Peyer's patch (tissue), 4 donors: ENCODE measurements at places on chromosomes 7 and 10. TPM values are rescaled to one million over a fixed set of nuclear protein-coding genes. Genes with fewer than 3 reads are reported as not detected.

GRCh38 chr7:98046816-98047215 is 56.8 kb upstream of the OCM2 start:
- DNase-seq = no peak
- no peaks in the 10 kb centered on the region for H3K27me3 ChIP-seq
- no peaks in the 10 kb centered on the region for H3K36me3 ChIP-seq

DNA sequence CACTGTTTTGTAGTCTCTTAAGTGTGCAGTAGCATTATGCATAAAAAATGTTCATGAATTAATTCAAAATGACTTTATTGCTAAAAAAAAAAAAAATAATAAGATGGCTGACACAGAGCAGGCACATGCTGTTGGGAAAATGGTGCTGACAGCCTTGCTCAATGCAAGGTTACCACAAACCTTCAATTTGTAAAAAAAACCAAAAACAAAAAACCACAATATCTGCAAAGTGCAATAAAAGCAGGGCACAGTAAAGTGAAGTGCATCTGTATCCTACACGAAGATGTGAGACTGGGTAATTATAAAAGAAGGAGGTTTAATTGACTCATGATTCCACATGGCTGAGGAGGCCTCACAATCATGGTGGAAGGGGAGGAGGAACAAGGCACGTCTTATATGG is 185.8 kb downstream of the USP6NL start:
- H3K36me3 ChIP-seq = no peaks in the 10 kb centered on the region
- H3K4me3 ChIP-seq = no peak overlapping the region
- no peaks in the 10 kb centered on the region for H3K4me1 ChIP-seq
- no peak for DNase-seq
- no peaks in the 10 kb centered on the region for H3K27me3 ChIP-seq

The NACAD gene
- not detected for total RNA-seq

The ZNF853 gene
- 3.1 TPM for total RNA-seq

The SOSTDC1 gene
- total RNA-seq = 0.54 TPM

- no peaks in the 10 kb centered on the region for H3K36me3 ChIP-seq
- H3K4me1 ChIP-seq = no peaks in the 10 kb centered on the region
- no peak for DNase-seq
- H3K4me3 ChIP-seq = no peak overlapping the region
- no peak overlapping the region for H3K27ac ChIP-seq
- no peaks in the 10 kb centered on the region for H3K27me3 ChIP-seq
Measured at GRCh38 chr10:1094112-1095057, 38.2 kb downstream of the WDR37 start.

DNA sequence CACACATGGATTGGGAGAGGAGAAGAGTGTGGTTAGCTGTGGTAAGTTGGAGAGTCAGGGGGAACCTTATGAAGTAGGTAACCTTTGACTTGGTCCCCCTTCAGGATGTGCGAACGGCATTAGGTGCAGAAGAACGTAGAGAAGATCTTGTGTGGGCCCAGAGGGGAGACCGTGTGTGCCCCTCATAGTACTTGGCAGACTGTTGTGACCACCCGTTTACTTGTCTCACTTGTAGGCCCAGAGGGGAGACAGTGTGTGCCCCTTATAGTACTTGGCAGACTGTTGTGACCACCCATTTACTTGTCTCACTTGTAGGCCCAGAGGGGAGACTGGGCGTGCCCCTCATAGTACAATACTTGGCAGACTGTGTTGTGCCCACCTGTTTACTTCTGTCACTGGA is 2.6 kb downstream of the GTPBP4 start:
- H3K27me3 ChIP-seq = no peaks in the 10 kb centered on the region
- no peak overlapping the region for H3K4me3 ChIP-seq
- no peak overlapping the region for H3K27ac ChIP-seq
- no peak for DNase-seq
- peaks cover 25% of the 10 kb centered on the region for H3K4me1 ChIP-seq

DNA sequence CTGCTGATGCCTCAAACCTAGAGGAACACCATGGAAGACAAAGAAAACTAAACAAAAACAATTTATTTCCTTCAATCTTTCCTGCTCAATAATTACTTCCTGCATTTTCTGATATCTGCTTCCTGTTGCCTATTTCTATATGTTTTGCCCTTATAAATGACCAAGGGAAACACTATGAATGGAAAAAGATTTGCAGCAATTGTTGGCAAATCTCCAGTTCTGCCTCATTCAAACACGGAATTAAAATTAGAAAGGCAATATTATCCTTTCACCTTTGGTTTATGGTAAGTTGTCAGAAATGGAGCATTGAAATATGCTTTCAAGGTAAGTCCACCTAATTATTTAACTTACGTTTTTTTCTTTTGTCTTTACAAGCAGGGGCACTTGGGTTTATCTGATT is 552.2 kb upstream of the ANKRD30A start:
- no peaks in the 10 kb centered on the region for H3K4me1 ChIP-seq
- no peak overlapping the region for H3K27ac ChIP-seq

The WEE2 gene
- total RNA-seq = not detected

DNA sequence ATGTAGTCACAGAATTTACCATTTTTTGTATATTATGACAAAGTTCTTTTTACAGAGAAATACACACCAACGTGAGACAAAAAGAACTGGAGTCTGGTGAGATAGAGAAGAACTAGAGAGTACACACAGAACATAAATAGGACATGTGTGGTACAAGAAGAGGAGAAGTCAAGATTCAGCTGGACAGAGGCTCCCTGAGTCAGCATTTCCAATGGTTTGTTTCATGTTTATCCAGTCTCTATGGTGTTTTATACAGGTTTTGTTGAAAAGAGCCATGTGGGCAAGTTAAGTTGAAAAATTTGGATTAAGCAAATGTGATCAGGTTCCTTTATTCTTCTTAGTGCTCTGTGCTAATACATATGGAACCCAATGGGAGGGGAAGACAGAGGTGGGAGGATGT is 105.5 kb upstream of the AKR1E2 start:
- no peak overlapping the region for H3K4me3 ChIP-seq
- H3K36me3 ChIP-seq = no peaks in the 10 kb centered on the region
- H3K4me1 ChIP-seq = no peaks in the 10 kb centered on the region
- H3K27ac ChIP-seq = no peak overlapping the region
- no peak for DNase-seq
- no peaks in the 10 kb centered on the region for H3K27me3 ChIP-seq

DNA sequence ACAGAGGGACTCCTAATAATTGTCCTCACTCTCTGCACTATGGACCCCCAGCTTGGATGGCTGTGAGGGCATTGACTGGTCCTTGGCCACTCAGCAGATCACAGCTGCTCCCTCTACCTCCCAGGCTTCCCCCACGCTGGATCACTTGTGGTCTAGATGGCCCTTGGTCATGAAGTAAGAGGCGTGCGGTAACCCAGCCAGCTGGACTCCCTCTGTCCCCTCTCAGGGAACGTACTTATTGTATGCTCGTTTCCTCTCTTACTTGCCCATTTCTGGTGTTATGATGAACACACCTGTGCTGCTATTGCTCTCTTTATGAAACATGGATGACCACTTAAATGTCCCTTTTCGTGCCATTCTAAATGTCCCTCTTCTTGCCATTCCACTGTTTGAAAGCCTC is 19.3 kb downstream of the ADAMTS14 start:
- H3K4me1 ChIP-seq = no peaks in the 10 kb centered on the region
- H3K27ac ChIP-seq = no peak overlapping the region

GRCh38 chr10:113705344-113705652 is 25.6 kb downstream of the CASP7 start:
- DNase-seq = no peak
- H3K4me3 ChIP-seq = no peak overlapping the region
- H3K27ac ChIP-seq = no peak overlapping the region
- H3K36me3 ChIP-seq = no peaks in the 10 kb centered on the region
- no peaks in the 10 kb centered on the region for H3K27me3 ChIP-seq

- no peak for DNase-seq
- no peaks in the 10 kb centered on the region for H3K27me3 ChIP-seq
- H3K4me3 ChIP-seq = no peak overlapping the region
- H3K36me3 ChIP-seq = no peaks in the 10 kb centered on the region
- H3K4me1 ChIP-seq = no peaks in the 10 kb centered on the region
Measured at GRCh38 chr10:126252884-126253610, 135.2 kb downstream of the ADAM12 start.

- no peaks in the 10 kb centered on the region for H3K4me1 ChIP-seq
- no peak overlapping the region for H3K27ac ChIP-seq
- DNase-seq = no peak
- H3K36me3 ChIP-seq = no peaks in the 10 kb centered on the region
Measured at GRCh38 chr7:147971606-147972110, 618.9 kb upstream of the C7orf33 start.

The PCLO gene
- 44.7 TPM for total RNA-seq

DNA sequence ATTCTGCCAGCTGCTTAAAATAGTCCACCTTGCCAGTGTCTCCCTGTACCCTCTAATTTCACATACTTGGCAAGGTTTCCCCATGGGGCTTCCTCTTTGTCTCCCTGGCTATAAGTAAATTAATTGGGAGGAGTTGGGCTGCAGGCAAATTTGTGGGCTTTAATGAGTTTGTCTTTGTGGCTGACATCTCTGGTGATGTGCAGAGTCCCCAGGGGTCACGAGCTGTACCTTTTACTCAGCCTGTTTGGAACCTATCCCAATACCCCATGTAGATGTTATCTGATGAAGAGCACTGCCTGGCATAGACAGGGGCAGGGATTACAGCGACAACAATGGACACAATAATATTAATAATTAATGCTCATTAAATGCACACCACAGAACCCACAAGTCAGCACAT is 132.5 kb downstream of the SLIT1 start:
- no peak overlapping the region for H3K4me3 ChIP-seq
- DNase-seq = no peak
- no peaks in the 10 kb centered on the region for H3K27me3 ChIP-seq
- H3K27ac ChIP-seq = no peak overlapping the region

The PTPRZ1 gene
- not detected for total RNA-seq

GRCh38 chr7:111091593-111092358 is 849 bp downstream of the LRRN3 start:
- DNase-seq = no peak
- H3K36me3 ChIP-seq = no peaks in the 10 kb centered on the region
- peak overlapping the region; percentile 2 for H3K4me3 ChIP-seq
- no peak overlapping the region for H3K27ac ChIP-seq
- no peaks in the 10 kb centered on the region for H3K27me3 ChIP-seq

DNA sequence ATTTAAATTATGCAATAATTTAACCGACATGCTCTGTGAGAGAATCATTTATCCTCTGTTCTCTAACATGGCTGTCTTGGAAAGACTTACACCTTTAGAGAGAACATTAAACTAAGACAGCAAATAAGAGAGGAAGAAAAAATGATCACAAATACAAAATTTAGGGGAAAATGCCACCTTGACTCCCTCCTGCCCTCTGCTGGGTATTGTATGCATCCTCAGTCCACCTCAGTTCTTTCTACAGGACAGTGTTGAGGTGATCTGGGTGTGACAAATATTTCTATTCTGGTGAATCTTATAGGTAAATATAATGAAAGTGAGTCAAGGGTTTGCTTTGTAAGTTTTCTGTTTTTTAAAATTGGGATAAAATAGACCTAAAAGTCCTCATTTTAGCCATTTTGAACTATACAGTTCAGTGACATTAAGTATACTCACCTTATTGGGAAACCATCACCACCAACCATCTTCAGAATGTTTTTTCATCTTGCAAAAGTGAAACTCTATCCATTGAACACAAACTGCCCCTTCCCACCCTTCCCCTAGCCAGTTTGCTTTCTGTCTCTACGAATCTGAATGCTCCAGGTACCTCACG is 61.5 kb upstream of the ELMO1 start:
- no peak overlapping the region for H3K27ac ChIP-seq
- H3K4me1 ChIP-seq = no peaks in the 10 kb centered on the region
- no peak for DNase-seq
- H3K36me3 ChIP-seq = no peaks in the 10 kb centered on the region
- no peak overlapping the region for H3K4me3 ChIP-seq

The TFEC gene
- total RNA-seq = 16.6 TPM

GRCh38 chr10:123134343-123134914 is 1.3 kb upstream of the HMX3 start:
- H3K4me1 ChIP-seq = peaks cover 42% of the 10 kb centered on the region
- no peak overlapping the region for H3K4me3 ChIP-seq
- no peak for DNase-seq
- no peaks in the 10 kb centered on the region for H3K27me3 ChIP-seq
- H3K27ac ChIP-seq = no peak overlapping the region

DNA sequence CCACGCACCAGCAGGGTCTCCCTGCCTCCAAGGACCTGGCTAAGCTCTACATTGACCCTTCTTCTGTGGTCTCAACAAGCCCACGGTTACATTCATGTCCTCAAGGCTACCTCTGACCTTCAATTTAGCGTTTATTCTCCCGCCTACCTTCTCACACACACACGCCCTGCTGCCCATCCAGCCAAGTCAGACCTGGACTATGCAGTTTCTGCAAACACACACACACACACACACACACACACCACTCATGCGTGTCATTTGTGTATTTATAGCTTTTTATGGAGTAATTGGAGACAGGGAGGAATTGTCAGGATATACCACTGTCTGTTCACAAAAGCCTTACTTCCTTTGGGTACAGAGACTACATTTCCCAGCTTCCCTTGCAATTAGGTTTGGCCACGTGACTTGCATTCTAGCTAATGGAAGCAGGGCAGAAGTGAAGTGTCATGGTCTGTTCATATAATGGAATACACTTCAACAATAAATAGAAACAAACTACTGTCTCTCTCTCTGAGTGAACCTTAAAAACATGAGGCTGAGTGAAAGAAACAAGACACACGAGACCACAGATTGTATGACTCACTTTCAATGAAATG is 53.8 kb upstream of the CPXM2 start:
- DNase-seq = no peak
- H3K27ac ChIP-seq = no peak overlapping the region
- no peak overlapping the region for H3K4me3 ChIP-seq
- H3K36me3 ChIP-seq = no peaks in the 10 kb centered on the region
- H3K27me3 ChIP-seq = no peaks in the 10 kb centered on the region

DNA sequence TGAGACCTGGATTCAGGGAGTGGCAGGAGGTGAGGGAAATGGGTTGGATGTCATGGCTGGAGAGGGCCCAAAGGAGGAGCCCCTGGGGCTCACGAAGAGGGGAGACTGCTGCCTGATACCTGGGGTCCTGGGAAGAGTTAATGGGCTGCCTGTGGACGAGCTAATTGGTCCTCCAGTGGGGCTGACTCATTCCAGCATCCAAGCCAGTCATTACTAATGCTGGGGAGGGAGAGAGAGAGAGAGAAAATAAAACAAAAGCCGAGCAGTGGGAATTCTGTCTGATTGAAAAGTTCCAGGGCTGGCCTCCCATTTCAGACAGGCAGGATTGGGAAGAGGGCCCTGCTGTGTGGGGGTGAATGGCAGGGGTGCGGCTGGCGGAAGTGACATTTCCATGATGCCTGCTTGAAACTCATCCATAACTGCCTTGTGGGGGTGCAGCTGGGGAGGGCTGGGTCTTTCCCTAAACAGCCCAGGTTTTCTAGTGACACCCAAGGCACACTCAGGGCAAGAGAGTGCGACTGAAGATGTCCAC is 297.8 kb downstream of the RPS24 start:
- no peaks in the 10 kb centered on the region for H3K36me3 ChIP-seq
- H3K27ac ChIP-seq = no peak overlapping the region
- no peaks in the 10 kb centered on the region for H3K4me1 ChIP-seq
- no peaks in the 10 kb centered on the region for H3K27me3 ChIP-seq
- H3K4me3 ChIP-seq = no peak overlapping the region

The SLC26A3 gene
- 339 TPM for total RNA-seq
